Pulmonary artery endothelial cell (primary cell): ENCODE measurements at places on chromosomes 4 and X.

DNA sequence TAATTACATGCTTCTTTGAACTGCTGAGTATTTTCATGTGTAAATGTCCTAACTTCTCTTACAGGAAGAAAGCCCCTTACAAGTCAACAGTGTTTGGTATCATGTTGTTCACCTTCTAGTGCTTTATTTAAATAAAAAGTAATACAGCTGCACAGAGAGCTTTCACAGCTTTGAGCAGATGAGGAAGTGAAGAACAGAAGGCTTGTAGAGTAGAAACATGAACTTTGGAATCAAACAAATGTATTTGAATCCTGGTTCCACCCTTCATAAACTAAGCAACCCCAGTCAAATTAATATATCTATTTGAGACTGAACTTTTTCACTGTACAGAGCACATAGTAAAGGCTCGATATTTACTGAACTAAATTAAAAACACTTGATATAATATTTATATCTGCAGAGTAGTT lies 120.5 kb downstream of the CAMK2D start:
- no peak for DNase-seq

- no peak for DNase-seq
These were observed 439.2 kb downstream of the ARHGAP24 start for GRCh38 chr4:85913931-85914694.

- DNase-seq: no peak
These were observed 19.5 kb downstream of the CNGA2 start for GRCh38 chrX:151754047-151754429.

- no peak for DNase-seq
These were observed 25.3 kb downstream of the VSIG4 start for GRCh38 chrX:66014556-66014955.

DNA sequence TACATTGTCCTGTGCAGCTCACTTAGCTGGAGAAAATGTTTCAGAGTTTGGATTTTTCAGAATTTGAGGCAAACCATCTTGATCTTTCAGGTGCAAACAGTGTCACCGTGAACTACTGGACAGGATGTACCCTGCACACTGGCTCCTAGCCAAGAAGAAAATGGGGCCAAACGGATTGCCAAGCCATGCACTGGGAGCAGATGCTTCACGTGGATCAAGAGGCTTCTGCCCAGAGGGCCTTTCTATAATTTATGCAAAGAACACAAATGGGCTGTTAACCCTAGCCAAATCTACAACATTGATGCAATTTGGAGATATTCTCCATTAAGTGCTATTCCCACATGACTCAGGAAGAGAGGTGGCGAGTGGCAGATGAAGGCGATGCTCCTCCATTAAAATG lies 46.9 kb upstream of the ATP8A1 start:
- no peak for DNase-seq

DNA sequence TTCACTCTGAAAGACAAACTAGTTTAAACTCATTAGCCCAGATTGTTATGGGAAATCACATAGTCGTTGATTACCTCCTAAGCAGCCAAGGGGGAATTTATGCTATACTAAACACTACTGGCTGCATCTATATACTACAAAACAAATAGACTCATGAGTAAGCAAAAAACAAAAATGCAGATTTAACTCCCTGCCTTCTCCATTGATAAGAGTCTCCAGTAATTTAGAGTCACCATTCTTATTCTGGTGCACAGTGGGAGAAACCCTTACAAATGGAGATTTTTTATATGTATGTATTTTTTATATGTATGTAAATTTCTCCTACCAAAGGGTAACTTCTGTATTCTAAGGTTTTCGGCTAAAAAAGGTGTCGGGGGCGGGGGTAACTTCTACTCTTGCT lies 126.6 kb downstream of the PLS3 start:
- DNase-seq: no peak

DNA sequence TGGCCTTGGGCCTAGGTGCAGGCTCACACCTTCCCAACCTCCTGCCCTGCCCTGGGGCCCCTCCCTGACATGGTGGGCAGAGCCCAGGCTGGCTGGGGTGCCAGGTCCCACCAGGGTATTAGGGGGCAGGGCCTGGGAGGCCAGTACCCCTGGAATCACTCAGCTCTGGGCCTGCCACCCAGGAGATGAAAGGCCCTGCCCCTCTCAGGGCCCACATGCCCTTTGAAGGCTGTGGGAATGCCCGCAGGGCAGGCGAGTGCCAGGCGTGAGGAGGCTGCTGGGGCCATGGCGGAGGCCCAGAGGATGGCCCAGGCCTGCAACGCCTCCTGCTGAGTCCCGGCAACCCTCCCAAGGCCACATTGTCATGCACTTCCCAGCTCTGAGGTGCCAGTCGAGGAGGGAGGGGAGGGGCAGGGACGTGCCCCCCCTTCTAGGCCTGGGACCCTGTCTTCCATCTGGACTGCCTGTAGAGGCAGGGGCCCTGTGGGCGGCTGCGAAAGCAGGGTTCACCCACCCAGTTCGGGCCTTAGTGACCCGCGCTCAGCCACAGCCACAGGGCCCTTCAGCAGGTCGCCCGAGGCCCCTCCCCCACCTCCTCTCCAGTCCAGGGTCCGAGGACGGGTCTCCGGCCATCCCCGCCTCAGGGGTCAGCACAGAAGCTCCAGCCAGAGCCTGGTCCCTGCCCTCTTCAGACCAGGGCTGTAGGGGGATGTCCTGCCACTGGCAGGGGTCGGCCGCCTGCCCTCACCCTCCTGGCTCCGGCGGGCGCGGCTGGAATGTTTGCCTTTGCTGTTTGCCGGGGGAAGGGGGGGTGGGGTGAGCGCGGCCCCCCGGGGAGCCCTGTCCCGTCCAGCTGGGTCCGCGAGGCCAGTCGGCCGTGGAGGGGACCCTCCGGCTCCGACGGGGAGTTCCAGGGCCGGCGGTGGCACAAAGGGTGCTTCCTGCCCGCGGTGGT lies 26.7 kb upstream of the FGFR3 start:
- no peak for DNase-seq

DNA sequence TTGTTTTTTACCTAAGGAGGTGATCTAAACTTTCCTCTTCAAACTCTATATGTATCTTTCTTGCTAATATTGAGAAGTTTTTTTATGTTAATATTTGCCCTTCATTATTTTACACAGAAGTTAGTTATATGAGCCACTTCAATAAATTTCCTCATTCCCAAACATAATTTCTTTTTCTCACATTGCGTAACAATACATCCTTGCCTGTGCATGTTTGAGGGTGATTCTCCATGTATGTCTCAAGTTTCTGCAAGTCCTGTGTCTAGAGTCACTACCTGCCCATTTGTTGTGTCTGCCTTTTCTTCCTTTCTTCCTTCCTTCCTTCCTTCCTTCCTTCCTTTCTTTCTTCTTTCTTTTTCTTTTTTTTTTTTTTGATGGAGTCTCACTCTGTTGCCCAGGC lies 2057.9 kb downstream of the PCDH7 start:
- DNase-seq: no peak

GRCh38 chr4:22237155-22237751 lies 278.6 kb downstream of the ADGRA3 start:
- DNase-seq: no peak

DNA sequence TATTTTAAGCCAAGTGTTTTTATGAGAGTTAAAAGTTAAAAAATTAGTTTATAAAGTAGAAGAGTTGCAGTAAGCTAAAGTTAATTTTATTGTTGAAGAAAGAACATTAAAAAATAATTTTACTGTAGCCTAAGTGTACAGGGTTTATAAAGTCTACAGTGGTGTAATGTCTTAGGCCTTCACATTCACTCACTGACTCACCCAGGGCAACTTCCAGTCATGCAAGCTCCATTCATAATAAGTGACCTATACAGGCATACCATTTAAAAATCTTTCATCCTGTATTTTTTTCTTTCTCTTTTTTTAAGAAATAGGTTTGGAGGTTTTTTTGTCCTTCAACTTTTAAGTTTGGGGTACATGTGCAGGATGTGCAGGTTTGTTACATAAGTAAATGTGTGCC lies 87.9 kb upstream of the NR3C2 start:
- no peak for DNase-seq

DNA sequence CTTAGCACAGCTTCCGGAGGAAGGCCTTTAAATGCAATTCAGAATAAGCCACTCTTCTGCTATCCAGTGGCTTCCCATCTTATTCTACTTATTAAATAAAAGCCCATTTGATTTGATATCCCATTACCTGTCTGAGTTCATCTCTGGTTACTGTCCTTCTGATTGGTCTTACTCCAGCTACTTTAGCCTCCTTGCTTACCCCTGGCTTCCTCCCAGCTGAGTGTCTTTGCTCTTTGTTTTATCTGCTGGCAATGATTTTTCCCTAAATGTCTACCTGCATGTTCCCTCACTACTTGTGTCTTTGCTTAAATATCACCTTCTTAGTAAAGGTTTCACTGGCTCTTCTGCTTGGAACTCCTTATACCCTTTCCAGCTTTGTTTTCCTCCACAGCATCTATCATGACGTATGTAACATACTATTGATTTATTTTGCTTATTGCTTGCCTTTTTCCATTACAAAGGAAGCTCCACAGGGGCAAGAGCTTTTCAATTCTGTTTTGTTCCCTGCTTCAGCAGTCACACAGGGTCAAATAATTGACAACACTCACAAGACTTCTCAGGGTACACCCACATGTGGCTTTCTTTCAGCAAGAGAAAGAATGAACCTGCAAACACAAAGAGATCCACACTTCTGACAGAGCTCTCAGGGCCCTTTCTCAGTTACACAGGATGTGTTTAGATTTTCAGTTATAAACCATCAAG lies 63.8 kb downstream of the TBC1D19 start:
- no peak for DNase-seq

DNA sequence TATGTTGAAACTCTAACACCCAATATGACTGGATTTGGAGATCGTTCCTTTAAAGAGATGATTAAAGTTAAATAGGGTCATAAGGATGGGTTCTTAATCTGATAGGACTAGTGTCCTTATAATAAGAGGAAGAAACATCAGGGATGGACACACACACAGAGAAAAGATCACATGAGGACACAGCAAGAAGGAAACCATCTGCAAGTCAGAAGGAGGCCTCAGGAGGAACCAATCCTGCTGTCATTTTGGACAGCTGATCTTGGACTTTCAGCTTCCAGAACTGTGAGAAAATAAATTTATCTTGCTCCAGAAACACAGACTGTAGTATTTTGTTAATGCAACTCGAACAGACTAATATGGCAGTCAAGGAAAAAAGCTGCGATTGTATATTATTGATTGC lies 631.5 kb downstream of the PCDH7 start:
- no peak for DNase-seq

DNA sequence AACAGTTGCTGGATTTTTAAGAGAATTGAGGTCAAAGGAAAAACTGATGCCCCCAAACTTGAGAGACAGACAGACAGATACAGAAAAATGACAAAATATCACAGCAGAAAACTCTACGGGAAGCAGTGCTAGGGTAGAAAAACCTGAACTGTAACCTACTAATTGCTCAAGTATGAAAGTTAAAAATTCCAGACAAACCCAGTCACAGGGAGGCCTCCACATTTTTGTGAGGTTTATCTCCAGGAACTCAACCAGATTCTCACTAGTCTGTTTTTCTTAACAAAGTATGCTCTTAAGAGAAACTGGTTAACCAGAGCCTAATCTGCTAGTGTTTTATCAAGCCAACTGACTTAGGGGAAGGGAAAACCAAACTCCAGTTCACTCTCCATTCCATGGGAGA lies 19.9 kb upstream of the PPP3CA start:
- DNase-seq: no peak

DNA sequence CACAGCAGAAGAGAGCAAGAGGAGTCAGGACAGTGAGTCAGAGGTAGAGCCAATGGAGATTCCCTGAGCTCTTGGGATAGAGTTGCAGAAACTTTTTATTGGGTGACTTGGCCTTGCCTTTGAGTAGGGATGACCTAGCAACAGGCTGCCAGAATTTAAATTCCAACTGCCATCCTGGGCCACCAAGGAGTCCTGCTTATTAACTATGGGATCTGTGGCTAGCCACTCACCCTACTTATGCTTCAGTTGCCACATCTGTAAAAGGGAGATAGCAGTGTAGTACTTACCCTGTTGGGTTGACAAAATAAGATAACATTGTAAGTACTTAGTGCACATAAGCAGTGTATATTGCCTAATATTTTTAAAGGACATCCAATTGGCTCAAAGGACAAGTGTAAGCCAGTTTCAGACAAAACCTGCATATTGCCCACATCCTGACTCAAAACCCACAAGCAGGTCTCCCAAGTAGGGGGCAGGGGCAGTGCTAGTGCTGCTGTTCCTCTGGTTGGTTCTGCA lies 43.5 kb upstream of the TMEM164 start:
- no peak for DNase-seq

- DNase-seq: peak; percentile 85
These were observed 280.0 kb downstream of the ANKRD50 start for GRCh38 chr4:124432500-124432899.

DNA sequence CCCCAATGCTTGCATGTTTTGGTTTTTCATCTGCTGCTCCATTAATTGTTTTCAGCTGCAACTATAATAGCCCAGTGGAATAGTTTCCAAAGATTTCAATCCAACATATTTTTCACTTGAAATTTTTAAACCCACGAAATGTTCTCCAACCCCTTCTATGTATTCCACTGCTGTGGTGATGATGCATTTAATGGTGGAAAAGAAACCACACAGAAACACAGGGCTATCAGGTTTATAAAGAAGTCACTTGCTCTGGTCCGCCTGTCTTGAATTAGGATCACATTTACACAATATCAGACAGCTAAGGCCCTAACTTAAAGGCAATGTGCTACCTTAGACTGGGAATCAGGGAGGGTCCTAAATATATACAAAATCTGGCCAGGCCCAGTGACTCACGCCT lies 35.0 kb downstream of the OPHN1 start:
- no peak for DNase-seq
